LoVo (cell line): ENCODE measurements at places on chromosomes 1 and 21.

- peak; percentile 59 for DNase-seq
Observed at GRCh38 chr1:199685369-199685768, 342.1 kb upstream of the NR5A2 start.

GRCh38 chr21:27564684-27565301 is 597.9 kb upstream of the ADAMTS5 start:
- DNase-seq: peak; percentile 28

DNA sequence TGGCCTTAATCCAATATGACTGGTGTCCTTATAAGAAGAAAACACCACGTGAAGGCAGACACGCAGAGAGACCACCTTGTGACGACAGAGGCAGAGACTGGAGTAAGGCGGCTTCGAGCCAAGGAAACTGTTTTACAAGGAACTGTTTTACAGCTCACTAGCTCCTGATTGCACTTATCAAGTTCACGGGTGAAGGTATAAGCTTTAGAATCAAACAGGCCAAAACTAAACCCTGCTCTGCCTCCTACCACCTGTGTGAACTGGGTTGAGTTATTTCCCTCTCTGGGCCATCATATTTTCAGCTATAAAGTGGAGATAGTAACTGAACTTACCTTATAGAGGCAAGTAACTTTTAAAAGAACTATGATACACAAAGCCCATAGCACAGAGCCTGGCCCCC is 166.9 kb upstream of the NFIA start:
- no peak for DNase-seq

- no peak for DNase-seq
Observed at GRCh38 chr1:232111611-232112010, 485.0 kb downstream of the DISC1 start.

- DNase-seq: no peak
Observed at GRCh38 chr1:230145505-230145899, 78.5 kb downstream of the GALNT2 start.

- DNase-seq: no peak
Observed at GRCh38 chr1:44514673-44515072, 109.6 kb downstream of the RNF220 start.

DNA sequence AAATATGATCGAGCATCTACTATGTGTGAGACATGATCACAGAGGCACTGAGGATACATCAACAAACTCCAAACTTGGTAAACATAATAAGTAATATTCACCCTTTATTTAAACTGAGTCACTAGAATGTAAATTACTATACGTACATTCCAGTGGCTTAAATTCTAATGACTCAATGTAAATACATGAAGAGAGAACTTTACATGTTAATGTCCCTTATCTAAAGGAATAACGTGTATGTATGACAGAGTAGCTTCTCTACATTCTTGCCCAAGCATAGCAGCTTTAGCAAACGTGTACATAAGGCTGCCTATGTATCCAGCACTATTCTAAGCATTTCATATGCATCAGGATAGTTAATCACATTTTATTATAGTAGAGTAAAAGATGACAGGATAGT is 111.8 kb upstream of the CYYR1 start:
- DNase-seq: no peak

- no peak for DNase-seq
Observed at GRCh38 chr1:24915816-24916602, 14.1 kb downstream of the RUNX3 start.

GRCh38 chr1:12405325-12406210 is 175.7 kb downstream of the VPS13D start:
- DNase-seq: peak; percentile 5

DNA sequence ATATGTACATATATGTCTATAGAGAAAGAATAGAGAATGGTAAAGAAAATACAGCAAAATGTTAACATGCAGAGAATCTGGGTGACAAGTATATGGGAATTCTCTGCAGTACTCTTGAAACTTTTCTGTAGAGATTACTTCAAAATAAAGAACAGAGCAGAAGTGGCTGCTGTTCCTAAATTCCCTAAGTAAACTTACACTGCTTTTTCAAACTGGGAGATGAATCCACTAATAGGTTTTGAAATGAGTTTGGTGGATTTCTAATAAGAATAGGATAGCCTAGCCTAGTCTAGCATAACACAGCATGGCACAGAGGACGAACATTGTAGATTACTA is 450 bp upstream of the CR2 start:
- DNase-seq: no peak

DNA sequence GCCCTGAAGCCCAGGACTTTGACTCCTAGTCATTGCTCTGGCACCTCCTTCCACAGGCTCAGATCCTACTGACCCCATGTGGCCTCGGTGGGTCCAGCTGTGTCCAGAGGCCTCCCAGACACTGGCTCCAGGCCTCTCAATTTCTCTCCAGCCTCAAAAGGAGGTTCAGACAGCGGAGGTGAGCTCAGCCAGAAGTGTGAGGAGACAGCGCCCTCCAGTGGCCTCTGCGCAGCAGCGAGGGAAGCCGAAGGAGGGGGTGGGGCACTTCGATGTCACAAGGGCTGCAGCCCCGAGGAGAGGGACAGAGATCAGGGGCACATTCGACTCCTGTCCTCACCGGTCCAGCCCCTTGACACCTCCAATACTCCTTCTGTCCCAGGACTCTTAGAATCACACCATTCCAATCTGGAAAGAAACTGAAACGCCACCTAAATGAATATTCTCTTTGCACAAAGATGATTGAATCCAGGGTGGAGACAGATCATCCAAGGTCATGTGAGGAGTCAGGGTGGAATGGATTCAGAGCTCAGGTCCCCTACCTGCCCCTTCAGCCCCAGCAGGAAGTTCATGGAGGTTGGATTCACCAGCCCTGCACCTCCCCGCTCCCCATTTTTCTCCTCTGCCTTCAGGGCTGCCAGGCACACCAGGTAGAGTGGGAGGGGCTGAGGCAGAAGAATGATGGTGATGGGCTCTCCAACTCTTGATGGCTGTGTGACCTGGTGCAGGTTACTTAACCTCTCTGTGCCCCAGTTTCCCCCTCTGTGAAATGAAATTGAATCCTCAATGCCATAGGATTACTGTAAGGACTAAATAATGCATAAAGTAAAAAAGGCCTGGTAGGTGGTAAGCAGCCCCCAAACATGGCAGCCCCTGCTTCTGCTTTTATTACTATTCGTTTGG is 34.8 kb upstream of the ZBTB40 start:
- DNase-seq: peak; percentile 67

- peak; percentile 15 for DNase-seq
Observed at GRCh38 chr1:228452194-228453021, 34.8 kb upstream of the RNF187 start.

GRCh38 chr1:30687886-30688285 is 35.5 kb downstream of the MATN1 start:
- no peak for DNase-seq

DNA sequence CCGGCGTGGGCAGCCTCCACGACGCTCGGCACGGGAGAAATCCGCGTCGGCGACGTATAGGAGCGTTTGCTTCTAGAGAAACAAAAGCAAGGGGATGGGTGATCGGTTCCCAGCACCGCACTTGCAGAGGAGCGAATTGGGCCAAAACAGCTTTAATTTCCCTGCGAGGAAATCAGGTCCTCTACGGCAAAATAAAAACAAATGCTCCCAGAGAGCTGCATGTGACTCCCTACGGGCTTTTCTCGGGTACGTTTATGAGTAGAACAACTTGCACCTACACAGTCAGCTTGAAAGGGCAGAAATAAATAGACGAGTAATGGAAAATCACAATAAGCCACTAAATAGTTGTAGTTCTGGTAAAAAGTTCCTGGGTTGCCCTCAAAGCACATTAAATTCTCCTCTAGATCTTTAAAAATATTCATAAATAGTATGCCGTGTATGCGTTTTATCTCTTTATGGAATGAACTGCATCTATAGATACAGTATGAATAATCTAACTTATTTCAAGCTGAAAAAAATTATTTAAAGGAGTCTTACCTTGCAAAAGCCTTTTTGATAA is 1.2 kb downstream of the NHLH2 start:
- DNase-seq: no peak

- DNase-seq: no peak
Observed at GRCh38 chr21:39902986-39903385, 35.7 kb downstream of the PCP4 start.

GRCh38 chr1:148372731-148373130 is 110.4 kb downstream of the PPIAL4G start:
- peak; percentile 45 for DNase-seq

GRCh38 chr1:26745191-26745590 is 42.6 kb upstream of the PIGV start:
- no peak for DNase-seq

- no peak for DNase-seq
Observed at GRCh38 chr1:82220754-82221153, 420.0 kb downstream of the ADGRL2 start.

- no peak for DNase-seq
Observed at GRCh38 chr21:21247424-21247823, 249.2 kb downstream of the NCAM2 start.

- DNase-seq: no peak
Observed at GRCh38 chr1:111249960-111250359, 22.4 kb downstream of the CHI3L2 start.

DNA sequence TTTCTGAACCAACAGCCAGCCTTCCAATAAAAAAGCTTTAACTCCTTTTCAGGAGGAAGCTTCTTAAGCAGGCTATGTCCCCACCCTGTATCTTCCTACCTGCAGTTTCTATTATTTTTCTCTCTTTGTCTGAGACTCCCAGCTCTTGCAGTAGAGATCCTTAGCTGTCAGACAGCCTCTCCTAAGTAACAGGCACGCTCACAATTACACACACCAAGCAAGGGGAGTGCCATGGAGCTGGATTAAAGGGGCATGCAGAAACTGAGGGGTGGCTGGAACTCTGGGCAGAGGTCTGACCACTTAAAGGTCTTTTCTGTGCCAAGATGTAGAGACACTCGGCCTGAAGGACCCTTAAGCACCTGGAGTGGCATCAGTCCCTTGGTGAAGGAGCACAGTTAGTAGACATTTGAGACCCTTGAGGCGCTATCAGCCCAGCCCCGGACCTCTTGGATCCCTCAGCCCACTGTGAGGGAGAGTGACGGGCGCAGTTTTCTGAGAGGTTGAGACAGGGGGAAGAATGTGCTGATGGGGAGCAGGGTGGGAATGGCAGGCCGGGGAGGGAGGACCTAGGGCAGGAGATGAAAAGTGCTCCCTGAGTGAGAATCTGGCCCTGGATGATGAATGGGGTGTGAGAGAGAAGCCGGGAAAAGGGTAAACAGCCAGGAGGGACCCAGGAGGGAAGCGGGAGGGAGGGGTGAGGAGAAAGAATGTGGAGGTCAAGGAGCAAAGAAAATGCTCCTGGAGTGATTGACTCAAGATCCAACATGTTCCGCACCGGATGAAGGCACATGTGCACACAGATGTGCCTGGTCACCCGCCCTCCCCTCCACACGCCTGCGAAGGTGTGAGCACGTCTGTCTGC is 13.3 kb downstream of the PLXNA2 start:
- no peak for DNase-seq

DNA sequence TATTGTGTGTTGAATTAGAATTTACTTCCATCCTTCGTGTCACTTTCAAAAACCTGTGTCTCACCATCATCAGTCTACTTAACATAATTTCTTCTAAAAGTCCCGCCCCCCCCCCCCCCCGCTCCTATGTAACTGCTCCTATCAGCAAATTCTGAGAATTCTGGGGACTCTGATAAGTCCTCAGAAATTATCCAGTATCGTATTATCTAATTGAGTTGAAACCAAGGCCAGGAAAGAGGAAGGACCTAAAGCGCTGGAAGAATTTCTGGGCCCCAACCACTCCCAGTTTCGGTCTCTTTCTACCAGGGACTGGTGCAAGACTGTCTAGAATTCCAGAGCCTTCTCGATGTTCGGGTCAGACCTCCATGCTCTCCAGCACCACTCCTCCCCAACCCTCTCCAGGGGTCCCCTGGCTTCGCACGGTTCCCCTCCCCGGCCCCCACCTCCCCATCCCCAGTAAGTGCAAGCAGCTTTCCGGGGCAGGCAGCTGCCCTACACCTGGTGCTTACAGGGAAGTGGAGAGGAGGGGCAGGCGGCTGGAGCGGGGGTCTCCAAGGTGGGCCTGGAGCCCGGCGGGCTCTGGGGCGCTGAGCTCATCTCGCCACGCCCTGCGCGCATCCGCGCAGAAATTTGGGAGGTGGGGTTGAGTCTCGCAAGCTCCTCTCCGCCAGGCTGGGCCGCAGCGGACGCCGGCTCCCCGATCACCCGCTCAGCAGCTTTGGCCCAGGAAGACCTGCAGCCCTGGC is 16.0 kb upstream of the ZNF496 start:
- DNase-seq: no peak

GRCh38 chr1:36397378-36398230 is at the start of gene LSM10:
TSS of gene LSM10 (minus strand) at chr1:36397908. CDS start at chr1:36394129, 3,779 bp downstream.
- DNase-seq: peak; percentile 95

- no peak for DNase-seq
Observed at GRCh38 chr1:62386351-62387121, 50.3 kb upstream of the USP1 start.
